ENCODE measurements at places on chromosomes 2 and 18.

DNA sequence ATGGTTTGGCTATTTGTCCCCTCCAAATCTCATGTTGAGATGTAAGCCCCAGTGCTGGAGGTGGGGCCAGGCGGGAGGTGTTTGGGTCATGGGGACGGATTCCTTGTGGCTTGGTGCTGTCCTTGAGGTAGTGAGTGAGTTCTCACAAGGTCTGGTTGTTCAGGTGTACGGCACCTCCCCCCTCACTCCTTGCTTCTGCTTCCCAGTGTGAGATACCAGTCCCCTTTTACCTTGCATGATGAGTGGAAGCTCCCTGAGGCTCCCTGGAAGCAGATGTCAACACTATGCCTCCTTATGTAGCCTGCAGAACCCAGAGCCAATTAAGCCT, 232.6 kb downstream of the LDLRAD4 start:
- DNase-seq = no peak

DNA sequence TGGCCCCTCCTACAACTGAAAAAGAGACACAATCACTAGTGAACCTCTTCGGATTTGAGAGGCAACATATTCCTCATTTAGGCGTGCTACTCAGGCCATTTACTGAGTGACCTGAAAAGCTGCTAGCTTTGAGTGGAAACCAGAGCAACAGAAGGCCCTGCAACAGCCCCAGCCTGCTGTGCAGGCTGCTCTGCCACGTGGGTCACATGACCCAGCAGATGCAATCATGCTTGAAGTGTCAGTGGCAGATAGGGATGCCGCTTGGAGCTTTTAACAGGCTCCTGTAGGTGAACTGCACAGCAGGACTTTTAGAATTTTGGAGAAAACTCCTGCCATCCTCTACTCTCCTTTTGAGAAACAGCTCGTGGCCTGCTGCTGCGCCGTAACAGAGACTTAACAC, 578.6 kb upstream of the RAB6C start:
- no peak for DNase-seq

- DNase-seq = no peak
Measured at GRCh38 chr2:228094377-228094921, 87.0 kb downstream of the SPHKAP start.

DNA sequence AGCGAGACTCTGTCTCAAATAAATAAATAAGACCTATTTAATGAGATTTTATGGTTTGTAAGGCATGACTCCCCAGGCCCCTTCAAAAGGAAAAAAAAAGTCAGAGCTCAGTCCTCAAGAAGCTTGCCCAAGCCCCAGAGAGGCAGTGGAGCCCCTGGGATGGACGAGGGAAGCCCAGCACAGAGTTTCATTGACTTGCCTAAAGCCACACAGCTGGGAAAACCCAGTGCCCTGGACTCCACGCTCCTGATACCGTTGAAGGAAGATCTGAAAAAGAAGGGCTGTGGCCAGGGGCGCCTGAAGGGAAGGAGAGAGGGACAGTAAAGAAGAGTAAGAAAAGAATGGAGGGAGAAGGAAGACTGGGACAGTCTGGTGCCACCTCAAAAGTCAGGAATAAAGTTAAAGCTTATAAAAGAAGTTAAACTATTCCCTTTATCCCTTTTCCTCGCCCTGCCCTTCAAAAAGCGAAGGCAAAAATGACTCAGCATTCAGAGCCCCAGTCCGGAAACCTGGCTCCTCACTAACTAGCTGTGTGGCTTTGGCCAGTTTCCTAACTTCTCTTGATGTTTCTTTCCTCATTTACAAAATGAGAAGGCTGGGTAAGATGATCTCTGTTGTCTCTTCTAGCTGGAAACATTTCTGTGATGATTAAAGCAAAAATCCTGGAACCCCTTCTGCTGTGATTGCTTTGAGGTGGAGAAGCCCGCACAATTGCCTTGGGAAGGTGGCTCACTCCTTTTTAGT, 46.7 kb downstream of the LYPD1 start:
- peak; percentile 44 for DNase-seq

- DNase-seq = no peak
Measured at GRCh38 chr2:16014041-16014787, 73.9 kb downstream of the MYCN start.

DNA sequence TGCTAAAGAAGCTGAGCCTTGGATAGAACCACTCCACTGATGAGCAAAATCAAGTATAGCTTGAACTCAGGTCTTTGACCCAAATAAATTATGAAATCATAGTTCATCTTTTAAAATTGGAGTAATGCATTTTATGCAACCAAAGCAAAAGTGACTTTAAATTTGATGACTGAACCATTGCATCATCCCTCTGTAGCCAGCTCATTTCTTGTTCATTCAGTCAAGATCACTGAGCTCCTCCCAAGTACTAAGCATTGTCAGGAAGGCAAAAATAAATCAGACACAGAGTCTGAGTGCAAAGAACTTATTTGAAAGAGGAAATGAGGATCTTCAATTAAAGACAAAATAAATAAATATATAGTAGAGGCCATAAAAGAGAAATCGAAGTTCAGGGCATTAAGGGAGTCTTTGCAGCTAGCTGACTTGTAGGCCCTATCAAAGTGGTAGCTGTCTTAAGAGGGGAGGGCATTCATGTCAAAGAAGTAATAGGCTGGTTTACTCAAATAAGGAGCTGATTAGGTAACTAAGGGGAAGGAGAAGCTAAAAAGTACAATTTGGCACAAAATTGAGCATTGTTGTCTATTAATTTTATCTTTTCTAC, 411.8 kb downstream of the MTX2 start:
- DNase-seq = no peak

- no peak for DNase-seq
Measured at GRCh38 chr2:84234103-84234502, 225.0 kb downstream of the SUCLG1 start.

- no peak for DNase-seq
Measured at GRCh38 chr2:81436256-81436655, 1131.7 kb upstream of the LRRTM1 start.

DNA sequence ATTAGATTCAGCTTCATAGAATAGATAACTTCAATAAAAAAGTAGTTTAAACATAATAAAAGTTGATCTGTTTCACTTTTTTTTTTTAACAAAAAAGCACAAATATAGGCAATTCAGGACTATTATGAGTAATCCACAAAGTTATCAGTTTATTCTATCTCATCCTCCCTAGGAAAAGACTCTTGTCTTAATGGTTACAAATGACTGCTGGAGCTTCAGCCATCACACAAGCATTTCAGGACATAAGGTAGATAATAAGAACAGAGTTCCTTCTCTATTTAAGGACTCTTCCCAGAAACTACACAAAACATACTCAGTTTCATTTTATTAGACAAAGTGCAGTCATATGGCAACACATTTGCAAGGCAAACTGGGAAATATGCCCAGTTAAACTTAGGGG, 357.6 kb upstream of the SETBP1 start:
- DNase-seq = no peak

GRCh38 chr18:57802213-57803102, 657 bp downstream of the ATP8B1 start:
- DNase-seq = no peak

GRCh38 chr2:30436859-30437435, 10.1 kb upstream of the LCLAT1 start:
- no peak for DNase-seq

DNA sequence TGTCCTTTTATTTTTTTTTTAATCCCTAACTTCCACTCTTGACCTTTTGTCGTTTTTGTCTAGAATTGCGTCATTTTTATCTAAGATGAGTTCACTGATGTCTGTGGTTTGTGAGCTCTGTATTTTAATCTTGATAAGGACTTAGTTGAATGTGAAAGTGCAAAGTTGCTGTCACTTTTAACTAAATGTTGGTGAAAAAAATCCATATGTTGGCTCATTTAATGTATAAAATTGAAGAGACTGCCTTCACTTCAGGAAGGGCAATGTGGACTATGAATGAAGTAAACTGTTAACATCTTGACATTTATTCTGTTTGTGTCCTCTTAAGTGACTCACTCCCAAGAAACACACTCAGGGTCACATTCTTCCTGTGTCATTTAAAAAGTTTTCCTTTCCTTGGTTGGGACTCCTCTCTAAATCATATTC, 256.6 kb upstream of the RASGRP3 start:
- peak; percentile 46 for DNase-seq

- peak; percentile 64 for DNase-seq
Measured at GRCh38 chr2:88903749-88904353, 212.4 kb downstream of the RPIA start.

- peak; percentile 41 for DNase-seq
Measured at GRCh38 chr2:215537611-215538010, 101.7 kb upstream of the FN1 start.
